Activated CD4-positive, CD25-positive, alpha-beta regulatory T cell (primary cell): ENCODE measurements at places on chromosomes 11 and 22.

- no peak for DNase-seq
Observed at GRCh38 chr22:40826984-40827741, 8.0 kb upstream of the SLC25A17 start.

DNA sequence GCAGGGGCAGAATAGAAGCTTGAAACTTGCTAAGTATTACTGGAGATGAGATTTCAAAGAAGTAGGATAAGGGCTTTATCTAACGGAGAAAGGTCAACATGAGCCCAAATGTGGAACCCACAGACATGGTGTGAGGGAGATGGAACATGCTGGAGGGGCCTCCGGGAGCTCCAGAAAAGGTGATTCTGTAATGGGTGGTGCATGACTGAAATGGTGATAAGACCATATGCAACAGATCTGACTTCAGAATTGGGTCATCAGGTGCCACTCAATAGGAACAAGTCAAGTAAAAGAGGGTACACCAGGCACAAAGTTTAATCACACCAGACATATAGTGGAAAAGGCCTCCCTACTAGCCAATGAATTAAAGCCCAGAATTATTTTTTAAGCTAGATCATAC, 7.9 kb upstream of the CEP295 start:
- DNase-seq = no peak

- DNase-seq = peak; percentile 48
Observed at GRCh38 chr11:848380-848931, 5.8 kb downstream of the TSPAN4 start.

DNA sequence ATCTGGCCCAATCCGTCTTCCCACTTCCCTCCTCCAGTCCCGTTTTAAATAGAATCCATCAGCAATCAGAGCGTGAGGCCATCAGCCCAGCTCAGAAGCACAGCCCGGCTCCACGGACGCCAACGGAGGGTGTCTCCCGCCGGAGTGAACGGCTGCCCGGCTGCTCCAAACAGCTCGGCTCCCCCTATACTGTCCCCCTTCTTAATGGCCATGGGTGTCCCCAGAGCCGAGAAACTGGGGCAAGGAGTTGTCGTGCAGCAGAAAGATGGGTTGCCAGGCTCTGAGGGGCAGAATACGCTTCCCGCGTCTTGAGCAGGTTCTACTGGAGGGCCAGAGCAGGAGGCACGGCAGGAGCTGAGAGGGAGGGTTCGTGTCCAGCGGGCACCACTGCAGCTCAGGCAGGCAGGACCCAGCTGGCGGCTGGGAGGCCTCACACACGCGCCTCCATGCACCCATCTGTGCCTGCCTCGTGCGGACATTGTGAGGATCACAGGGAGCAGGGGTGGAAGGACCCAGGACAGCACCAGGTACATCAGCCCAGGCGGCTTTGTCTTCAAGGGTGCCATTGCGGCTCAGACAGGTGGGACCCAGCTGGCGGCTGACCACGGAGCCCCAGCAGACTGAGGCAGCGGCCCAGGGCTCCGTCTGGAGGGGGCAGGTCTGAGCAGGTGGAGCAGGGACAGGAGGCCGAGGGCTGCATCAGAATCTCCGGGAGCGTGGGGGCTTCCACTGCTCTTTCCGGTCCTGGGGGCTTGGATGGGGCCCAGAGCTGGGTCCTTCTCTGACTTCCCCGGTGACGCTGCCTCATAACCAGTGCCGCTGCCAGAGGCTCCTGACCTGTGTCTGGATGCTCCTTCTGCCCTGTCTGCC, 882.7 kb downstream of the BRD1 start:
- DNase-seq = no peak

GRCh38 chr11:6667733-6668374, 12.2 kb upstream of the DCHS1 start:
- DNase-seq = no peak

DNA sequence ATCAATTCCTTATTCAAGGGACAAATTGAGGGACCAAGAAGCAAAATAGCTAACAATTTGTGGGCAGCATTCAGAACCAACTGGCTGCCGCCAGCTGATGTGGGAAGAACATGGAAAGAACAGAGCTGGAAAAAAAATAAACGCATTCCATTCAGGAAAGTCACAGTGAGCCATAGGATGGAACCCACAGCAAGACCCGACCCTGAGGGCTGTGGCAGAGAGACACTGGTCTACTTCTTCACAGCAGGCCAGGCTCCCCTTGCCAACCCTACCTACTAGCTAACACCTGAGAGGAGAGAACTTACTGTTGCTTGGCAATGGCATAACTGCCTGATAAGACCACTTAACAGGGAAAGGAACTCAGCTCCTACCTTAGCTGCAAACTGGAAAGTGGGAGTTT, 123.5 kb upstream of the APOA1 start:
- no peak for DNase-seq

GRCh38 chr11:17389211-17389956, 925 bp upstream of the KCNJ11 start:
- DNase-seq = peak; percentile 63

DNA sequence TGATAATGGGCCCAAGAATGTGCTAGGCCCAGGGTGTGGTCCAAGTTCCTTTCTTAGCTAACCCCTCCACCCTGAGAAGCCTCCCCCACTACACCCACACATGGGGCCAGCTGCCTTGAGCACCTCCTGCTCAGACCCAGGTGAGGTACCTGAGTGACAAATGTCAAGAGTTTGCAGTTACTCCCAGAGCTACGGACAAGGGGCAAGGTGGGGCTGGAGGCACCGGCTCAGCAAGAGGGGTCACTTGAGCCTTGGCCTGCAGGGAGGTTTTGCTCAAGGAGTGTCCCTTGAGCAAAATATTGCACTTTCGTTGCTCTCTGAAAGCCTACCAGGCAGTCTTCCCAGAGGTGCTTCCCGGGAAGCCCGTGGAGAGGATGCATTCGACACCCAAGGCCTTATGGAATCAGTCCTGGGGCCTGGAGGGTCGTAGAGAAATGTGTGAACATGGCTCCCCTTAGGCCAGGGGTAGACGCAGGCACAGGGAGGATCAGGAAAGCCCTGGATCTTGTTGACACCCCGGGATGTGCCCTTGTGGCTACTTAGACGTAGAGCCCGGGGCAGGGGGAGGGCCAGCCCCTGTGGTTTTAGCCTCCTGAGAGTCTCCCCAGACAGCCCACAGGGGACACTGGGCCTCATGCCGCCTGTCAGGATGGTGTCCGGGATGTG, 114.2 kb downstream of the KCNQ1 start:
- no peak for DNase-seq
